Placental pericyte (primary cell): ENCODE measurements at places on chromosomes 13 and 19. TPM values are rescaled to one million over a fixed set of nuclear protein-coding genes. Genes with fewer than 3 reads are reported as not detected.

Gene ZC3H4
- 15.8 and 28.9 TPM in 2 replicates for total RNA-seq

Gene BCAM
- total RNA-seq = 6.1 and 7.4 TPM in 2 replicates

Gene ATP1A3
- not detected in 2 replicates for total RNA-seq

Gene NCR1
- total RNA-seq = not detected in 2 replicates

Gene IFI30
- total RNA-seq = 23.9 and 24.3 TPM in 2 replicates

Gene LILRA1
- not detected in 2 replicates for total RNA-seq

Gene PTGER1
- total RNA-seq = 4.8 and 5.2 TPM in 2 replicates

Gene EHD2
- 112 and 162 TPM in 2 replicates for total RNA-seq

Gene HIPK4
- under 0.01 and 0.14 TPM in 2 replicates for total RNA-seq

Gene EID2
- total RNA-seq = 3.9 and 12.2 TPM in 2 replicates

Gene KLK3
- total RNA-seq = not detected in 2 replicates

Gene NDFIP2
- total RNA-seq = 42.5 and 61.0 TPM in 2 replicates

Gene C19orf38
- total RNA-seq = not detected in 2 replicates

Gene SCGB2B2
- under 0.01 and 0.22 TPM in 2 replicates for total RNA-seq

Gene C5AR1
- 0.22 and 0.29 TPM in 2 replicates for total RNA-seq

Gene SLITRK5
- total RNA-seq = under 0.01 TPM in 1 of 2 replicates, not detected in the other

Gene SMIM44
- not detected in 2 replicates for total RNA-seq

Gene SPTBN4
- 0.14 and 0.66 TPM in 2 replicates for total RNA-seq

Gene IRF2BP1
- total RNA-seq = 26.7 and 39.1 TPM in 2 replicates

Gene CLEC4M
- not detected in 2 replicates for total RNA-seq

Gene NANOS3
- total RNA-seq = 0.43 TPM in 1 of 2 replicates, not detected in the other

Gene ZNF729
- total RNA-seq = not detected in 2 replicates

Gene ATP4B
- total RNA-seq = not detected in 2 replicates

Gene SYNGR4
- not detected in 2 replicates for total RNA-seq

Gene RGCC
- total RNA-seq = 0.88 and 45.8 TPM in 2 replicates
